AG08395 (cell line): ENCODE measurements at places on chromosomes 3 and 15.

- DNase-seq = no peak
Measured at GRCh38 chr3:122598556-122598955, 21.1 kb downstream of the PARP15 start.

DNA sequence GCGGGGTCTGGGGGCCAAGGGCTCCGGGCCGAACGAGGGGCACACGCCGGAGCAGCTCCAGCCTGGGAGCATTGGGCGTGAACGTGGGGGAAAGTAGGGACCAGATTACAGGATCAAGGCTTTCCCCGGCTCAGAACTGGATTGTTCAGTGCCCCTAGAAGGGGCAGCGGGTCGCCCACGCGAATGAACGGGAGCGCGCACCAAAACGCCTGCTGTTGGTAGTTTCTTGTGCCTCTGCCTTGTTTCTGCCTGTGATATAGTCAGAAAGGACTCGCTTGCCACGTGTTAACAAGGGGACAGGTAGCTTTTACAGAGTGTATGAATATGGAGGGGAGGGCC, 1.1 kb downstream of the CASR start:
- DNase-seq = no peak

GRCh38 chr3:122100591-122101463, 45.7 kb downstream of the CD86 start:
- no peak for DNase-seq

DNA sequence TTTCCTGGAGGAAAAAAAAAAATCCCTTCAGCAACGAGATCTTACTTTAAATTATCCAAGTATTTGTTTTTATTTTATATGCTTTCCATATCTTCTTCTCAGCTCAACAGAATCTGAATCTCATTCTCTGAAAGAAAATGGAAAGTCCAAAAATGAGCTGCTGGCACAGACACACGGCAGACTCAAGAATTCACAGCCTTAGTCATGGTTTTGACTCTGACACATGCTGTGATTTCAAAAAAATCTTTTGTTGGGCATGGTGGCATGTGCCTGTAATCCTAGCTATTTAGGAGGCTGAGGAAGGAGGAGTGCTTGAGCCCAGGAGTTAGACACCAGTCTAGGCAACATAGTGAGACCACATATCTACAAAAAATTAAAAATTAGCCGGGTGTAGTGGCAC, 565.0 kb downstream of the MAGI1 start:
- peak; percentile 54 for DNase-seq

GRCh38 chr15:72998681-72999466, 53.4 kb upstream of the NEO1 start:
- DNase-seq = no peak

GRCh38 chr3:186664119-186664495, 1.7 kb upstream of the HRG start:
- DNase-seq = no peak

- DNase-seq = no peak
Measured at GRCh38 chr3:27356976-27357375, 12.2 kb downstream of the NEK10 start.

DNA sequence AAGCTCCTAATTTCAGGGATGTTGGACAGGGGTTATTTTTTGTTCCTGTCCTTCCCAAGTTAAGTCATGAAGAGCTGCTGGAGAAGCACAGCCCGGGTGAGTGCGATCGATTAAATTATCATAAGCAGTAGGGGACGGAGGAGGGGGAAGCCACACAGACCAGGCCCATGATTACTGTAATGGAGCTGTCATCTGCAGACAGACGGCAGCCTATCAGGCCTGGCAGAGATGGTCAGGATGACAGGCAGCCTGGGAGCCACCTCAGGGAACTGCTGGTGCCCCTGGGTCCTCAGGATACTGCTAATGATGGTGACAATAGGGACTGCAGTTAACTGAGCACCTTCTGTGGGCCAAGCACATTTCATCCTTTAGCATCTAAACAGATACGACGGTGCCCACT, 147.7 kb downstream of the RAB11A start:
- no peak for DNase-seq

DNA sequence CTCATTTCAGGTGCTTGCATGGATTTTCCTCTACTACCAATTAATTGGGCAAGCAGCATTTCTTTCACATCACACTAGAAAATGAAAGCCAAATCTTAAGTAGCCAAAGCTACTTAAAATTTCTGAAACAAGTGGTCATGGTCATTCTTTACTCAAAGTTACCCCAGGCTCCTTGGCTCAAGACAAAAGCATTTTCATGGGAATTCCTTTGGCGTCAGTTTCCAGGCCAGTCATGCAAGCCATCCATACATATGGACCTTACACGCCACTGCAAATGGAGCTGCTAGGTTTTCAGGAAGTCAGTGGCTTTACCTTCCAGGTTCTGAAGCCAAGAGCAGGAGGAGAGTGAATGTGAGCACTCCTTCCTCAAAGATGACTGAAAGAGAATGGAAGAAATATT, 83.7 kb upstream of the IL12A start:
- no peak for DNase-seq

- DNase-seq = no peak
Measured at GRCh38 chr3:71406972-71407810, 176.3 kb downstream of the FOXP1 start.

DNA sequence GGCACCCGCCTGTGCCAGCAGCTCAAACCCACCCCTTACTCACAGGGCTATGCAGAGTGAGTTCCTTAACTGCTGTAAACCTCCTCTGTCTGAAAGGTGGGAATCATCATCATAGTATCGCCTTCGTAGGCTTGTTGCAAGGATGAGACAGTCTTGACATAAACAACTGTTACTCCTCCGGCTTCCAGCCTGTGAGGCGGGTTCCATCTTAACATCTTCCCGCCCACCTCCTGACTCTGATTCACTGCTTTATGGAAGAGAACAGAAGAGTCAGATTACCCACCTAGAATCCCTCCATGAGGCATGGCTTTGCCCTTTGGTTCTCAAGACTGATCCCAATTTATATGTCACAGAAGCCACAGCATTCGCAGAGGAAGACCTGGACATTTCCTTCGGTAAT, 21.9 kb downstream of the POLR2M start:
- DNase-seq = no peak

DNA sequence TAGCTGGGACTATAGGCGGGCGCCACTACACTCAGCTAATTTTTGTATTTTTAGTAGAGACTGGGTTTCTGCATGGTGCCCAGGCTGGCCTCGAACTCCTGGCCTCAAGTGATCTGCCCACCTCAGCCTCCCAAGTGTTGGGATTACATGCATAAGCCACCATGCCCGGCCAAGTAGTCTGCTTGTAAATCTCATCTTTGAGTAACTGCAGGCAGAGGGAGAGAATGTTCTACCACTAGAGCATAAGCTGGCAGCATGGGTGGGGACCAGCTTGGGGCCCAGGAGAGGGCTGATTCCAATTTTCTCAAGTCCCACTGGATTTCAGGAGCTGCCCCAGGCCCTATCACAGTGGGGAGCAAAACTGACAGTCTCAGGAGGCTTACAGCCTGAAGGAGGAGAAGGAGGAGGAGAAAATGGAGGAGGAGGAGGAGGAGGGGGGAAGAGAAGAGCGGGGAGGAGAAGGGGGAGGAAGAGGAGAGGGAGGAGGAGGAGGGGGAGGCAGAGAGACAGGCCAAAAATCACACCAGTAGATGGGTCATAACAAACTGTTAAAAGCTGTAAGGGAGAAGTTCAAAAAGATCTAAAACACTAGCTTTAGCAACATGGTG, 229.1 kb upstream of the IGF1R start:
- no peak for DNase-seq

- DNase-seq = no peak
Measured at GRCh38 chr3:43435706-43436105, 149.4 kb downstream of the SNRK start.

DNA sequence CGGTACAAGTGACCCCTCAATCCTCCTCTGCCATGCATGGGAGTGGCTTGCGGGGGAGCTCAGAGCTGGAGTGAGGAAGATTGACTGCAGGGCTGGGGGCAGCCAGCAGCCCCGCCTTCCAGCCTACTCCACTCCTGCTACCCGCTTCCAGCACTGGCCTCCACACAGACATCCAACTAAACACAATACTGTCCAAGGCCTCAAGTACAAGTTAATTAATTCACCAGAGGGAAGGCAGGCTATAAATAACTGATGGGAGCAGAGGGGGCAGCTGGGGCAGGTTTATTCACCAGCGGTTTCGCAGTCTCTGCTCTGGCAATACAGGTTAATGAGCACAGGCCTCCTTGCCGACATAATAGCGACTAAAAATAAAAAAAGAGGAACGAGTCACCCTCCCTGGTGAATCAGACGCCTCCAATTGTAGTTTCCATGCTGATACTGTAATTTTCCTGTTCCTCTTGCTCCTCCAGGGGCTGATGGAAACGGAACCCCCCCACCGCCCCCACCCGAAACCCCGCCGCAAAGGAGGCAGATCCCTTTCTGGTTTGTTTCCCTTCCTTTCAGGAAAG, 166.4 kb upstream of the TLE3 start:
- DNase-seq = no peak

- no peak for DNase-seq
Measured at GRCh38 chr15:94857466-94857865, 626.1 kb downstream of the MCTP2 start.

DNA sequence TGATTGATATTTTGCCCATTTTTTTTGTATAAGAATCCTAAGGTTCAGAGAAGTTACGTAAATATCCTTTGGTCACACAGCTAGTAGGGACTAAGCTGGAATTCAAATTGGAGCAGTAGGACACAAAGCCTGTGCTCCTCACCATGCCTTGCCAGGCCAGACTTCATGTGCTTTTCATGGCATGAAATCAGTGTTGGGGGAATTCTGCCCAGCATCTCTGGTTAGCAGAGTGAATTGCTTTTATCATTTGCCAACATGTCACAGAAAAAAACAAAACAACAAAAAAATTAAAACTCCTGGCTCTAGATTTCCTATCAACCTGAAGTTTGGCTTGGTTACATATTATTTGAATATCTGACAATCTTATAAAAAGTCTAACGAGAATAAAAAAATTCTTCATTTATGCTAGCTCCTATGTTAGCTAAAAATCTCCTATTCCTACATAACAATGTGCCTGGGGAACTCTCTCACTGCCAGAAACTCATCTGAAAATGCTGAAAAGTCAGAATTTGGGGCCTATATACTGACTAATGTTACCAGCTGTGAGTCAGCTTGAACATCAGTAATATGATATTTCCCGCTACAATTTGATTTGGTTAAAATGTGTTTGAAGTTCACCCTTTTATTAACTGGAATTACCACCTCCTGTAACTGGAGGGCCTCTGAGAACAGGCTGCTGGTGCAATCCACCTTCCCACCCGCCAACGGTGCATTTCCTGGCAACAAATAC, 141.7 kb downstream of the TIGIT start:
- no peak for DNase-seq

GRCh38 chr3:60772584-60772983, 478.7 kb downstream of the FHIT start:
- no peak for DNase-seq

DNA sequence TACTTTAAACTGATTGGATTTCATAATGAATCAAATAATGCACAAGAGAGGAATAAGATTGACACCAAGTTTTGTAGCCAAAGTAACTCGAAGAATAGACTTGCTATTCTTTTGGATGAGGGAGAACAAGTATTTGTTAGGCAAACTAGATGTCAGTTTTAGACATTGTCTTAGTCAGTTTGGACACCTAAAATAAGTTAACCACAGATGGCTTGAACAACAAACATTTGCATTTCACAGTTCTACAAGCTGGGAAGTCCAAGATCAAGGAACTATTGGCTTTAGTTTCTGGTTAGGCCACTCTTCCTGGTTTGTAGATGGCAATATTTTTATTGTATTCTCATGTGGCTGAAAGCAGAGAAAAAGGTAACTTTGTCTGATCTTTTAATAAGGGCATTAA, 61.3 kb upstream of the OSTN start:
- DNase-seq = no peak

GRCh38 chr3:174253196-174253823, 605.8 kb upstream of the NAALADL2 start:
- no peak for DNase-seq
